ENCODE measurements at places on chromosomes 1 and 21.

GRCh38 chr1:63073309-63074306 lies 248.8 kb upstream of the FOXD3 start:
- DNase-seq = peak; percentile 51

DNA sequence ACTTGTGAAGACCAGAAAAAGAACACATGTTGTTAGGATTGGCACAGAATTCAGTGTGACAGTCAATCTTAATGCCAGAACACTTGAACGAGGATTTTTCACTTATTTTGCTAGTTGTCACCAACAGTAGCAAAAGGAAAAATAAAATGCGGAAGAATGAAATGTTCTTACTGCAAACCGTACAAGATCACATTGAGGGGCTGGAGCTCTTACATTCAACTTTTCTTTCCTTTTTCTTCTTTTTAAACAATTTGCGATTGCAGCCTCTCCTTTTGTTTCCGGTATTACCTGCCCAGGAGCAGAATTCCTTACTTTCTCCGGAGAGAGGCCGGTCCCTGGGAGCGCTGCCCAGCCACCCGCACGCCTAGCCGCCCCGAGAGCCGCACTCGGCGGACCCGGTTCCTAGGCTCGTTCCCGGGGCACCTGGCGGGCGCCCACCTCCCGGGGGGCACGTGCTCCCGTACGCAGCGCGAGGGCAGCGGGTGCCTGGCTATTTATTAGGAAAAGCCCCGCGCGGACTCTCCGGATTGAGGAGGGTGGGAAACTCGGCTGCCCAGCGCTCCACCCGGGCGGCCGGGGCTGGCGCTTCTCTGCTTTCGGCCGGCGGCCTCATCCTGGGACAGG lies 1.2 kb upstream of the CAMTA1 start:
- DNase-seq = no peak

DNA sequence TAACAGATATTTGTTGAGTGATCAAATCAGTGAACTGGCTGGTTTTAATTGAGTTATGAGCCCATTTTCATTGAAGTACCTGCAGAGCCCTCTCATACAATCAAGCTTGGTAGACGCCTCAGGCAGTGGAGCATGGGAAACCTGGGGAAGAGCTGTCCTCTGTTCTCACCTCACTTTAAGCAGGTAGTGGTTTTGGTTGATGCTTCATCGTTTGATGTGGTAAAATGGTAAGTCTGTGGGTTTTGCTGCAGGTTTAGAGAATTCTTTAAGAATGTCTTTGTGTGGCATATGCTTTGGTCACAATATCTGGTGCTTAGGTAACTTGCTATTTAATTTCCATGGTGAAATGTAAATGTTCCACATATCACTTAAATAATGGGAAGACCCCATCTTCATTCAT lies 10.0 kb downstream of the LAMC1 start:
- DNase-seq = no peak

- DNase-seq = no peak
Measured at GRCh38 chr1:223421676-223422075, 28.5 kb downstream of the CCDC185 start.

GRCh38 chr1:157878059-157878458 lies 36.5 kb upstream of the CD5L start:
- DNase-seq = peak; percentile 2

DNA sequence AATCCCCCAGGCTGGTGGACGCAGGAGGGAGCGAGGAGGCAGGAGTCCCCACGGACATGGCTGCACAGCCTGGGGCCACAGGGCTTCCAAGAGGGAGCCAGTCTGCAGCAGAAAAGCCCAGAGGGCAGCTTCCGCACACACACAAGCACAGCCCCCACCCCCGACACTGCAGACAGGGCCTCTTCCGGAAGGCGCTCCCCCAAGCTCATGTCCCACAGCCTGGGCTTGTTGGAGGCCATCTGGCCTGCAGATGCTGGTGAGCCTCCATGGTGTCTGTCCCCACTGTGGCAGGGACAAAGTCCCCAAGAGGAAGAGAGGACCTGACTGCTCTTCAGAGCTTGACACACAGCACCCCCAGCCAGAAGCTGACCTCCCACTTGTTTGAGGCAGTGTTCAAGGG lies 13.4 kb upstream of the KIAA1614 start:
- DNase-seq = no peak

DNA sequence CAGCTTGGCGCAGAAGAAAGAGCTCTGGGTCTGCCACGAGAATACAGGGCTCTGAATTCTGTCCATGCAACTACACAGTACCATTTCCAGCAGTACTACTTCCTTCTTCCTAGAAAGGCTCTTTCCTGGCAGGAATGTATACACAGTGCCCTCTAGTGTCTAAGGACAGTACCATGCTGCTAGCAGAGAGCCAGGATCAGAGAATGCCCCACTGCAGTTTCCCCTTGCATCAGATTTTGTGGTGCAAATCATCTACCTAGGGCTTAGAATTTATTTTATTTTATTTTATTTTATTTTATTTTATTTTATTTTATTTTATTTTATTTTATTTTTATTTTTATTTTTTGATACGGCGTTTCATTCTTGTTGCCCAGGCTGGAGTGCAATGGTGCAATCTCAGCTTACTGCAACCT lies 50.8 kb downstream of the PAX7 start:
- DNase-seq = peak; percentile 48

DNA sequence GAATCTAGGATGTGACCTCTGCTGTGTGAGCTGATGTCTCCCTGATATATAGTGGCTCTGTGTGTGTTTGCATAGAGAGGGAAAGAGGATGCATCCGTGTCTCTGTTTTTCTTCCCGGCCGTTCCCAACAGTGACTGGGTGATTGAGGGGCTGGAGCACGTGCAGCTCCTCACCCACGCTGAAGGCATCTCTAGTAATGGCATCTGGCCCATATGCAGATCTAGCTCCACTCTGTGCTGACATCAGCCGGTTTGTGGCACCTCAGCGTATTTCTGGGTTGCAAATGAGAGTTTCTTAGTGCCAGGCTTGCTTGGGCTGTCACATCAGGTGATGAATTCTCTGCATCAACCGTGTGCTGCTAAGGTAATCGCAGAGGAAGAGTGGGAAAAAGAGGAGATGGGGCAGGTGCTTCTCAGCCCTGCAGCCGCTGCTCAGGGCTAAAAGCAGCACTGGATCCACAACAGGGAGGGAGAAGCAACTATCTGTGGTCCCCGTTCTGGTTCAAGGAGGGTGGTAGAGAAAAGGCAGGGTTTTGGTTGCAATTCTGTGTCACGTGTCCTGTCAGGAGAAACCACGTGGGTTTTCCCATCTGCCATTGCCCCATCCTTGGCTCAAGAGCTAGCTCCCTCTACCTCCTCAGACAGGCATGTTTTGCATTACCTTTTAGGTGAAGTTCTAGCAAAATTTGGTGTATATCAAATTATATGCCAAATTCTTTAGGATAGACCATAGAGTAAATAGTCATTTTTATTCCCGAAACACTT lies 282.9 kb downstream of the PBX1 start:
- DNase-seq = peak; percentile 7

- no peak for DNase-seq
Measured at GRCh38 chr1:153778051-153778823, 3.0 kb downstream of the SLC27A3 start.

DNA sequence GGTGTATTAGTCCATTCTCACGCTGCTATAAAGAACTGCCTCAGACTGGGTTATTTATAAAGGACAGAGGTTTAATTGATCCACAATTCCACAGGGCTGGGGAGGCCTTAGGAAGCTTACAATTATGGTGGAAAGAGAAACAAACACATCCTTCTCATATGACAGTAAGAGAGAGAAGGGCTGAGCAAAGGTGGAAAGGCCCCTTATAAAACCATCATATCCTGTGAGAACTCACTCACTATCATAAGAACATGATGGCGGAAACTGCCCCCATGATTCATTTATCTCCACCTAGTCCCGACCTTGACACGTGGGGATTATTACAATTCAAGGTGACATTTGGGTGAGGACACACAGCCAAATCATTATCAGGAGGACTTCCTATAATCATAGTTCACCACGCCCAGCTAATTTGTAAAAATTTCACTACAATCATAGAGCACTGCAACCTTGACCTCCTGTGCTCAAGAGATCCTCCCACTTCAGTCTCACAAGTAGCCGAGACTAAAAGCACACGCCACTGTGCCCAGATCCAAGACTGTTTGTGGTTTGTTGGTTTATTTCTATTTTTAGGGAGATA lies 164.9 kb downstream of the RERE start:
- no peak for DNase-seq

DNA sequence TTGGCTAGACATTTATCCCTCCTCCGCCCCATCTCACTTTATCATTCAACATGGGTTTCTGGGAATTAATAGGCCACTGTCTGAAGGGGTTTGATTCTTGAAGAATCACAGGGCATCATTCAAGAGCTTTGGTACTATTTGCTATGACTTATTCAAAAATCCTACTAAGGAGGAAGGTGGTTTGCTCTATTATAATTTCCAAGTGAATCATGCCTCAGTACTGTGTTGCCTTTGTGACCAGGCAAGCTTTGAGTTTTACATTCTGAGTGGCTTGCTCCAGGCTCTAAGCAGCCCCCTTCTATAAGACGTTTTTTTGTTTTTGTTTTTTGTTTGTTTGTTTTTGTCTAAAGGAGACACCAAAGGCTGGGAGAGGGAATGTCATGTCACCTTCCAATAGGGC lies 2.6 kb downstream of the C1orf21 start:
- DNase-seq = no peak

DNA sequence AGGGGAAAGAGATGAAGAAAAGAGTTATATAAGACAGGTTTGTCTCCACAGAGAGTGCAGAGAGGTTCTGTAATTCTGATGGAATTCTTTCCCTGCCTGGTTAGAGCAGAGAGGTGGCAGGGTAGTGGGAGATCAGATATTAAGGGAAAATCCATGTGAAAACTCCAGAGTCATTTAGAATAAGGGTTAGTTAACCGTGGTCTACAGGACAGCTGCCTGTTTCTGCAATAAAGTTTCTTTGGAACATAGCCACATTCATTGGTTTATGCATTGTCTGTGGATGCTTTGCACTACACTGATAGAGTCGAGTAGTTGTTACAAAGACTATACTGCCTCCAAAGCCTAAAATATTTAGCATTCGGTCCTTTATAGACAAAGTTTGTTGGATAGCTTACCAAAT lies 55.6 kb downstream of the LRRC8D start:
- no peak for DNase-seq

DNA sequence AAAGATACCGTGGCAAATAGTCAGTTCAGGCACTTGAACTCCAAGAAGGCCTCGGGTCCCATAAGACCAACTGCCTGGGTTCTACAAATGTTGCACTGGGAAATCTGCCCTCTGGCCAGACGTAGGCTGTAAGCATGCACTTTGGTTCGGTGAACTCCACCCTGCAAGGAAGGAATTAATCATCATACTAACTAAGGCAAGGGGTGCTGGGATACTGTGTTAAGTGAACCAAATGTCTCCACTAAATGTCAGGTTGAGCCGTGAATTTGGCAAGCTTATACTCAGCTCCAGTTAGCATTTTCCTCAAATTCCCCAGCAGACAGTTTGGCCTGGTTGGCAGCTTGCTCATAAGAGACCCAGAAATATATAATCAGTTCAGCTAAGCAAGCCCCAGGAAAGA lies 385.9 kb downstream of the GPATCH2 start:
- no peak for DNase-seq

DNA sequence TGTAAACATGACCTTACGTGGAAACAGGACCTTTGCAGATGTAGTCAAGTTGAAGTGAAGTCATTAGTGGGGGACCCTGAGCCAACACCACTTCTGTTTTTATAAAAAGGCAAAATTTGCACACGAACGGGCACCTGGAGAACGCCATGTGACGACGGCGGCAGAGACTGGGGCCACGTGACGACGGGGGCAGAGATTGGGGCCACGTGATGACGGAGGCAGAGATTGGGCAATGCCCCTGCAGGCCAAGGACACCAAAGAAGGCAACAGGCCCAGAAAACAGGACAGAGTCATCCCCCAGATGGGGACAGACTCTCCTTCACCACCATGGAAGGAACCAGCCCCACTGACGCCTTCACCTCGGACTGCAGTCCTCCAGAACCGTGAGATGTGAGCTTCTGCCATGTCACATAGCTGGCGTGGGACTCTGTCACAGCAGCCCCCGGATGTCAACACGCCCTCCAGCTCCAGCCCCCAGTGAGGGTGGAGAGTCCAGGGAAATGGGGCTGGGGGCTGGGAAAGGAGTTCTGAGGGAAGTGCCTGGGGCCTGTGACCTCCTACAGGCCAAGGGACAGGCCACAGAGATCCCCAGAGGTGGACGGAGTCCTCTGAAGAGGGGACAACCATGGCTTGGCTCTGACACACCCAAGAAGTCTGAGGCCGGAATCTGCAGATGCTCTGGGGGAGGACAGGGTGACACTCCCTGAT lies 4.0 kb downstream of the KRTAP12-4 start:
- DNase-seq = no peak

DNA sequence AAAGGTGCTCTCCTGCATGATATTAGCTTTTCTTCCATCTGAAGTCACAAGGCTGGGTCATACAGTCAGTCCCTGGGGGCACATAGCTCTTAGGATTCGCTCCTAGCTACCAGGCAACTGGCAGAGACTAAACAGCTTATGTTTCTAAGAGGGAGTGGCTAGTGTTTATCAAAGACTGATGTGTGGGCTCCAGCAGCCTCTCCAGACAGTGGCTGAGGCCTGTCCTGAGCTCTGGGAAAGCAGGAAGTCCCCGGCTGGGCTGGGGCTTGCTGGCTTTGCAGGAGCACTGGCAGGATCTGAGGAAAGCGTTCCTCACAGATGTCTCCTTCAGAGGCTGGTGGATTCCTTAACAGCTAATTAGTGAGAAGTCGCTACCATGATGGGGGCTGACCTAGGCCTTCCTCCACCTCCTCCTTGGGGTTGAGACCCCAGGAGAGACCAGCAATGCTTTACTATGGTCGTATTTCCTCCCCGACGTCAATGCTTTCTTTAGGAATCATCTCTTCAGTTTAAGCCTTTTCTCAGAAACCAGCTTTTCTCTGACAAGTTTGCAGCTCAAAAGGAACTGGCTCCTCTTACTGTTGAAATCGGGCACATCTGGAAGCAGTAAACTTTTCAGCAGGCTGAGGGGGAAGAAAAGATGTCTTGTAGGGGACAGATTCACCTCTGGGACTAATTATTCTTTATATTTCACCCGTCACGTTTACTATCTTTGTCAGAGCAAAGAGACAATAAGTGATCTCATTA lies 33.5 kb upstream of the HHAT start:
- no peak for DNase-seq

DNA sequence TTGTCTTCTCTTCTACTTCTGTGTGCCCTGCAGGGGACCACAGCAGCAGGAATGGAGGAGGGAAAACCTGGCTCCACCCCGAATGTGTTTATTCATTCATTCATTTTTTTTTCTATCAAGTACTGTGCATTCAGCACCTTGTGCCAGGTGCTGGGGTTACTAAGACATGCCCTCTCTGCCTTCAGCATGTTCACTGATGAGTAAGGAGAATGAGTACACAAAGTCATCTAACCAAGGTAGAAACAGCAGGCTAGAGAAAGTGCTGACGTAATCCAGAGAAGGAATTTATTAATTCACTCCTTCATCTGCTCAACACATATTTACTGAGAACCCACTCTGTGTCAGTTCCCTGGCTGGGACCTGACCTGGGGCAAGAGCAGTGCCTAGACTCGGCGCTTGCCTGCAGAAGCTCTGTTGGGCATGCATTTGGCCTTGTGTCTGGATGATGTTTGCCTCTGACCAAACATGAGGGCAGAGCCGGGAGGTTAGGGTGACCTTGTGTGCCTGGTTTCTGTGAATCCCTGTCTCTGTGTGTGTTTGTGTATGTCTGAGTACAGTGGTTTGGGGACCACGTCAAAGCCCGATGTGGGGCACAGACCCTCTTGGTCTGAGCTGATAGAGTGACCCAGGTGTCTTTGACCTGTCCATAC lies 3.3 kb upstream of the MYOG start:
- DNase-seq = no peak
